Stimulated activated CD8-positive, alpha-beta memory T cell treated with anti-CD3 and anti-CD28 coated beads, Interleukin-15, amount 100 ng/mL, for 24 hours (primary cell): ENCODE measurements at places on chromosomes 4 and X.

- no peak for DNase-seq
These were observed 6.6 kb downstream of the IBSP start for GRCh38 chr4:87805971-87806370.

- DNase-seq = no peak
These were observed 78.8 kb upstream of the BCOR start for GRCh38 chrX:40176351-40177116.

- DNase-seq = no peak
These were observed 576.2 kb upstream of the CT83 start for GRCh38 chrX:117038918-117039440.

- no peak for DNase-seq
These were observed 40.3 kb downstream of the ZCCHC13 start for GRCh38 chrX:74344280-74344622.

DNA sequence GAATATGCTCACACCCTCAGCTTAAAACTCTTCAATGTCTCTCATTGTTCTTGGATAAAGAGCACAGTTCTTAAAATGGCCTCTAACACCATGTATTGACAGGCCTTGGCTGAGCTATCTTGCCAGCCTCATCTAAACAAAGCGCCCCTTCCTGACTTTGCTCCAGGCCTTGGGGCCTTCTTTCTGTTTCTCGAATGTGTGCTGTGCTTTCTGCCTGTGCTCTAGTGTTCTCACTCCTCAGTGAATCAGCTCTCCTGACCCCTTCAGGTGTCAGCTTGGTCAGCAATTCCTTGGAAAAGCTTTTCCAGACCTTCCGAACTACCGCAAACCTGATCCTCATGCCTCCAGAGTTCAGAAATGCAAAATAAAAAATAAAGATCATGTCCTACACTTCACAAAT lies 346.3 kb upstream of the FSTL5 start:
- DNase-seq = no peak

GRCh38 chr4:88527787-88528186 lies 4.2 kb upstream of the PYURF start:
- no peak for DNase-seq

- no peak for DNase-seq
These were observed 724.6 kb downstream of the CENPC start for GRCh38 chr4:66820681-66821080.

DNA sequence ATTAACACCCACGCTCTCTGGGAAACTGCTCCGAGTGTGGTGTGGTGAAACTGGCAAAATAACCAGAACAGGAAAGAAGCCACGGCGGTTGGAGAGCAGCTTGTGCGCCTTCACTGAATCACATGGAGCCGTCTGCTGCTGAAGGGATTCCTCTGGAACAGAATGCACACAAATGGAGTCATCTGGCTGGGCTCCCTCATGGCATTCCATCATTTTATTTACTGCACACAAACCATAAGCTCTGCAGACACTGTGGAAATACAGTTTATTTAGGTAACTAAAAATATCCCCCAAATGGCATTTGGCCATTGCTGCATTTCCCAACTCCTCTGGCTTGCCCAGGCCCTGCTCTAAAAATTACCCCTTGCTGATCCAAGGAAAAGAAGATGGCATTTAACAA lies 187.0 kb upstream of the S100G start:
- DNase-seq = no peak

DNA sequence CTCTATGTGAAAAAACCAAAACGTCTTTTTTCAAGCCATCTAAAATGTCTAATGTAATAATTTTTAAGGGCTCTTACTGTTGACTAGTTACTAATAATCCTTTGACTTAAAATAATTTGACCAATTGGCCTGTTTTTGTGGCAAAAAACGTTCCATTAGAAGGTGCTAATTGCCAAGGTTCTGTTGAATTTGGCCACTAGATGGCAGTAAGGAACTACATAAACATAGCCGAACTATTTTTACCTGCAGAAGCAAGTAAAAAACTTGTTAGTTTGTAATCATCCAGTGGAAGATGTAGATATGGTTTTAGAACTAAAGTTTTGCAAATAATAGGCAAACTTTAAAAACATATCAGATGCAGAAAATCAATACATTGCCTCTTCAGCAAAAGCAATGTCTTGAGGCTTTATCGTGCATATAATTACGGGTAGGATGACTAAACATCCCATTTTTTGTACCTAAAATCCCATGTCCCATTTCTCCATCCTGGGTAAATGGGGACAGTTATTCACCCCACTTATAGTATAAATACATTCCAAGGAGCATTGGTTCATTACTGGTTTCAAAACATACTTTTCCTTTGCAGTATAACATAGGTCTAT lies 57.6 kb downstream of the PROM1 start:
- DNase-seq = no peak

GRCh38 chr4:116585246-116585645 lies 500.1 kb downstream of the TRAM1L1 start:
- DNase-seq = no peak

- no peak for DNase-seq
These were observed 81.9 kb upstream of the PDHA2 start for GRCh38 chr4:95758001-95758400.

GRCh38 chr4:27084685-27085361 lies 224.2 kb downstream of the STIM2 start:
- no peak for DNase-seq

DNA sequence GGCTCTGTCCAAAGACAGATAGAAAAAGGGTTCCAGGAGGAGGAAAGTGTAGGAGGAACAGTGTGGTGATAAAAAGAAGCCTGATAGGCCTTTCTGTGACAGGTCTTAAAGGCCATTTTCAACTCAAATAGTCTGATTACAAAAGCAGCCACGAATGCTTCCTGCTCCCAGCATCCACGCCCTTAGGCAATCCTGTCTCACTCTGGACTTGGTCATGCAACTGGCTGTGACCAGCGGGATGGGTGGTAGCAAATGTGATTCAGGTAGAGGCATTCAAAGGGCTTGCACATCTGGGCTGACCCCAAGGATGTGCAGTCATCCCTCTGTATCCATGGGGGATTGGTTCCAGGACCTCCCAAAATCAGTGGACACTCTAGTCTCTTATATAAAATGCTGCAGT lies 14.4 kb upstream of the SEPSECS start:
- DNase-seq = no peak
